ENCODE measurements at places on chromosomes 12 and 14.

GRCh38 chr14:59278111-59278510 is 89.6 kb downstream of the DAAM1 start:
- no peak for DNase-seq

- DNase-seq: no peak
Observed at GRCh38 chr12:25054783-25055144, 105.9 kb upstream of the BCAT1 start.

DNA sequence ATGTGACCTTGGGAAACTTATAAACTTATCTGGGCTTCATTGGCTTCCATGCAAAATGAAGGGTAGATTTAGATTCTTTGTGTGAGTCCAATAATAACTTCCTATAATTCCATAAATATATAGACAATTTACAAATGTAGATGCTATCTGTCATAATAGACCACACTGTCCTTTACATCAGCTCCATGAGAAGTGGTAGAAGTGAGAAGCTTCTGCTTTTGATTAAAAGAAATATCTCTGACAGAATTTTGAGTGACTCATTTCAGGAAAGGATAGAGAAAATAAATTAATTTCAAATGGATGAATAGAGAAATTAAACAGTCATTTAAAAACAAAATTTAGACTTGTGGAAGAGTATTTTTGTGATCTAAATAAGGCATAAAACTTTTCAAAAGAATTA is 329.7 kb upstream of the ATP2B1 start:
- DNase-seq: no peak

DNA sequence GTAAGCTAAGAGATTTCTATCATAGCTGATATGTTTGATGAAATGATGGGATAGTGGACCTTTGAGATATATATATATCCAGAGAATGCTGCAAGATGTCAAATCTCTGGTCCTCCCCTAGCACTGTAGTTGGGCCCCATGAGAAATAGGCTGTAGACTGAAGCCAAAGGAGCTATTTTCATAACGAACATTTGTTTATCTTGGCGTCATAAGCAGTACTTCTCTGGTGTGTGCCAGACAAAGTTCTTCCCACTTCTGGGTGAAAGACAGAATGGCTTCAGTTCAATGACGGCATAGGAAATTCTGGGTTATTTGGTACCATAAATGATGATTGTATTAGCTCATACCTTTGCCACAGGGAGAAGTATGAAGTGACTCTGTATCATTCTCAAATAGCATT is 534.3 kb downstream of the SOX5 start:
- no peak for DNase-seq

GRCh38 chr12:5262450-5262849 is 169.5 kb upstream of the NTF3 start:
- no peak for DNase-seq

- no peak for DNase-seq
Observed at GRCh38 chr14:24766434-24766833, 132.4 kb upstream of the GZMB start.

DNA sequence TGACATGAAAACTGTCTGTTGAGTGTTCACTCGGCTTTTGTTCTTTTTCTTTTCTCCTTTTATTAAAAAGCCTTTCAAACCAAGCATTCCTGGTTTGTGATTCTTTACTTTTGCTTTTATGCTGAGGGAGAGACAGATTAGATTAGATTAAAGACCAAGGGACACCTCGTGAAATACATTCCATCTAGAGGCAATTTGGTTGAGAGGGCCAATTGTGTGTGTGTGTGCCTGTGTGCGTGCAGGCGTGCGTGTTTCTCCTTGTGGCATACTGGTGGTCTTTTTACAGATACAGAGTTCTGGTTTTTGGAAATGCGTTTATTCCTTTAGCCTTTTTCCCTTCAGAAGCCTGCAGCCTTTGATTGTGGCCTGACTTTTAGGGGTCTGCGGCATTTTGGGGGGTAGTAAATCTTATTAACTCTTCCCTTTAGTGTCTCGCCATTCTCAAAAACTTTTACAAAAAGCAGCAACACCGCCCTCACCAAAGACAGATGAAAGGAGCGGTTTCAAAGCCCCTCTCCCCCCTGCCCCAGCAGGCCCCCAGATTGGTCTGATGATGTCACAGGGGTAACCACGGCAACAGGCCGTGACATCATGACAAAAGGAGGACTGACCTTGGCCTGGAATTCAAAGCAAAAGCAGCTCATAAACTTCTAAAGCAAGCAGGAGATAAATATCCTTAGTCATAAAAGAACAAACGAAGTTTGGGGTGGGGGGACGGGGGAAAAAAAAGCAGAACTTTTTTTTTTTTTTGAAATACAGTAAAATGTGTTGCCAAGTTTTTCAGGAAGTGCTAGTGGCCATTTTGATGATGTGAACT is 84.1 kb upstream of the TBX3 start:
- DNase-seq: no peak

GRCh38 chr14:39666386-39666785 is 234.2 kb upstream of the FBXO33 start:
- no peak for DNase-seq

- no peak for DNase-seq
Observed at GRCh38 chr14:22434030-22434429, 155.0 kb downstream of the DAD1 start.

- DNase-seq: no peak
Observed at GRCh38 chr14:75181293-75182062, 5.1 kb upstream of the TMED10 start.

GRCh38 chr12:76470028-76470939 is 89.3 kb downstream of the OSBPL8 start:
- no peak for DNase-seq
